Activated CD4-positive, CD25-positive, alpha-beta regulatory T cell treated with anti-CD3 and anti-CD28 coated beads, Interleukin-2, amount 50 U/mL, for 72 hours (primary cell): ENCODE measurements at places on chromosomes 4 and X.
A peak's percentile ranks its signal among the peaks of the same experiment; 100 is the strongest.

DNA sequence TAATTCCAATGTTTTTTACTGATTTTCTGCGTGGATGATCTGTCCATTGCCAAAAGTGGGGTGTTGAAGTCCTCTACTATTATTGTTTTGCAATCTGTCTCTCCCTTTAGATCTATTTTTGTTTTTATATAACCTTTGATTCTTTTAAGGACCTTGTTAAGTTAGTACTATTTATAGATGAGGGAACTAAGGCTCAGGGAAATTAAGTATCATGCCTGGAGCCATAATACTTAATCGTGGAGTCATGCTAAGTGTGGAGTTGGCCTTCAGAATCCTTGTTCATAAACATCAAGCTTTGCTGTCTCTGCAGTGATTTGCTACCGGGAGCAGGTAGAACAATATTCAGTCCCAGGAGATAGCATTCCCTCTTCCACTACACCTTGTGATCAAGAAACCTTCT is 31.0 kb downstream of the SGMS2 start:
- no peak for DNase-seq

DNA sequence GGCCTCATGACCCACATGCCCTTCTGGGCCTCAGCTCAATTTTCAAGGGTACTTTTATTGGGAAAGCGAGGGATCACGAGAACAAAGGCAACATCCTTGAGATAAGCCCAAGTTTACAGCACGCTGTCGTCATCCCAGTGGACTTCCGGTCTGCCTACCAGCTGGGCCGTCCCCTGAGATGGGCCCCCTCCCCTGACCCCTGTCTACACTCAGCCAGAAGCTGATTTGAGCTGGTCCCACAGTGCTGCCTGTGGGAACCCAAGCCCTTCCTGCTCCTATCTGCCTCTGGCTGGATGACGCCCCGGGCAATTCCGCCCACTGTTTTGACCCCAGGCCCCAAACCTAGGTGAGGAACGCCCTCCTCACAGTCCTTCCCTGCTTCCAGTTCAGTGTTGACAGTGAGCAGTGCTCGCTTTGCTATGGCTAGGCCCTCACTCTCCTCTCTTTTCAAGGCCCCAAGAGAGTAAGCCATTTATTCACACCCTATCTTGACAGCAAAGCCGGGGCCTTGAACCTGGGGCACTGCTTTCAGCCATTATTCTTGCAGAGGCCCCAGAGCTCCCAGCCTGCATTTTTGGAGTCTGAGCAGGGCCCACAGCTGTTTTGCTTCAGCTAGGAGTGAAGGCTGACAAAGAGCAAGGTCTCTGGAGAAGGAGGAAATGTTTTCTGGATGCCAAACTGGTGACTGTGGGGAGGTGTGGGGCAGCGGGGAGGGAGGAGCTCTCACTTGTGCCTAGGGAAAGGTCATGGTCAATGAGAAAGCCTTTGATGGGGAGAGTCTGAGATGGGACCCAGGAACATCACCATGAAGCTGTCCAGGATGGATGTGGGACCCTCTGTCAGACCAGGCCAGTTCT is 164.6 kb upstream of the BCOR start:
- no peak for DNase-seq

- peak; percentile 85 for DNase-seq
Observed at GRCh38 chrX:9312922-9313867, 151.7 kb upstream of the TBL1X start.

DNA sequence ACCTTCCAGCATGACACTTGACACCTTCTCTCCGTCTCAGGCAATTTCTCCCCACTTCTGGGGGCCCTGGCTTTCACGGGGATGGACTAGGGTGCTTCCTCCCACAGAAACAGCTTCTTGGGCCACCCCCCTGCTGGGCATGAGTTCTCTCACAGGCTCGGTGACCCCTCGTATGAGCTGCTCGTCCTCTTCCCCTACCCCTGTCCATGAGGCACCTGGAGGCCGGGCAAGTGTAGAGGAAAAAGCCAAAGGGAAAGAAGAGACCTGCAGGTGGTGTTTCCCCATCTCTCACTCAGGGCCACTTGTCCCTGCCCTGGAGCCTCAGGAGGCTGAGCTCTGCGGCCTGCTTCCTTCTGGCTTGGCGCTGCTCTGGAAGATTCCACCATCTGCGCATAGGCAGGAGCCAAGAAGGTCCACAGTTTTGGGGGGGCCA is 1.9 kb upstream of the RGS12 start:
- DNase-seq = no peak

GRCh38 chr4:186761393-186761792 is 37.7 kb upstream of the FAT1 start:
- no peak for DNase-seq

DNA sequence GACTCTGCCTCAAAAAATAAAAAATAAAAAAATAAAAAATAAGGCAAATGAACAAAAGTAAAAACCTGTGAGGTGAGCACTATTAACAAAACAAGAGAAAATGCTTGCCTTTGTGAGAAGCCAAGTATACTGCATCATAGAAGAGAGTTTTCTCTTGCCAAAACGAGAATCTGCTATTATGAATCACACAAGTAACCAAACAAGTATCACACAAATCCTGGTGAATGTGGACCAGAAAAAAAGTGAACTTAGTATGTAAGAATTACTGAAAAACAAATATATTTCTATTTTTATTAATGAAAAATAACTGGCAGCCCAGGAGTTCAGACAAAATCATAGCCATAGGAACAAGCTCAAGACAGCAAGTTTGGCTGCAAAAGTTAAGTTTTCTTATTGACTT is 193.5 kb downstream of the PDGFC start:
- no peak for DNase-seq

- no peak for DNase-seq
Observed at GRCh38 chr4:27087306-27088045, 226.8 kb downstream of the STIM2 start.

GRCh38 chr4:9812501-9813340 is 31.3 kb downstream of the DRD5 start:
- DNase-seq = no peak
